ENCODE measurements at places on chromosomes 1 and 21.

GRCh38 chr1:195019385-195019784, 1588.9 kb downstream of the KCNT2 start:
- no peak for DNase-seq

GRCh38 chr1:10607228-10607627, 132.5 kb downstream of the PEX14 start:
- no peak for DNase-seq

DNA sequence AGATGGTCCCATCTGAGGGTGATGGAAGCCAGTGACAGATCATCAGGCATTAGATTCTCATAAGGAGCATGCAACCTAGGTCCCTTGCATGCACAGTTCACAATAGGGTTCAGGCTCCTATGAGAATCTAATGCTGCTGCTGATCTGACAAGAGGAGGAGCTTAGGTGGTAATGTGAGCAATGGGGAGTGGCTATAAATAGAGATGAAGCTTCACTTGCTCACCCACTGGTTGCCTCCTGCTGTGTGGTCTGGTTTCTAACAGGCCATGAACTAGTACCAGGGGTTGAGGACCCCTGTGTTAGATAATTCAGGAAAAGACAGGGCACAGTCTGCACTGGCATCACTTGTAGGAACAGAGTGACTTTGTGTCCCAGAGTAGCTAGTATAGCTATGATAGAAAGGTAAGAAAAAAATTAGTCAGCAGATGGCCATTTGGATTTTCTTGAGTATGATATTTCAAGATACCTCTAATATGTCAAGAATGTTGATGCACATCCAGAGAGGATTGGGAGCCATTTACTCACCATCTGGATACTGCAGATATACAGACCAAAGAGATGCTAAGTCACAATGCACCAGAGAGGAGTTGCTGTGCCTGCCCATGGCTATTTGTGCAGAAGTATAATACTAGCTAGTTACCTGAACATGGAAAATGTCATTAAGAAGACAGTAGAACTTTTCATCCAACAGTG, 53.6 kb downstream of the ADCY10 start:
- no peak for DNase-seq

- no peak for DNase-seq
These were observed 33.5 kb upstream of the ADAM30 start for GRCh38 chr1:119929643-119930315.

- DNase-seq, result no peak
These were observed 815.6 kb downstream of the LTN1 start for GRCh38 chr21:28177124-28177523.

DNA sequence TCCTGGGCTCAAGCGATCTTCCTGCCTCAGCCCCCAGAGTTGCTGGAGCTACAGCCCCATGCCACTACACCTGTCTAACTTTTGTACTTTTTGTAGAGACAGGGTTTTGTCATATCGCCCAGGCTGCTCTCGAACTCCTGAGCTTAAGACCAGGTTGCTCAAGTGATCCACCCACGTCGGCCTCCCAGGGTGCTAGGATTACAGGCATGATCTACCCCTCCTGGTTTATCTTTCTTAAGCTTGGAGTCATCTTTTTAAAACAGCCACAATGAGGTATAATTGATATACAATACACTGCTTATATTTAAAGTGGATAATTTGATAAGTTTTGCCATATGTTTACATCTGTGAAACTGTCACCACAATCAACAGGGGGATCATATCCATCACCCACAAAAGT, 25.4 kb upstream of the WDR26 start:
- DNase-seq, result no peak

DNA sequence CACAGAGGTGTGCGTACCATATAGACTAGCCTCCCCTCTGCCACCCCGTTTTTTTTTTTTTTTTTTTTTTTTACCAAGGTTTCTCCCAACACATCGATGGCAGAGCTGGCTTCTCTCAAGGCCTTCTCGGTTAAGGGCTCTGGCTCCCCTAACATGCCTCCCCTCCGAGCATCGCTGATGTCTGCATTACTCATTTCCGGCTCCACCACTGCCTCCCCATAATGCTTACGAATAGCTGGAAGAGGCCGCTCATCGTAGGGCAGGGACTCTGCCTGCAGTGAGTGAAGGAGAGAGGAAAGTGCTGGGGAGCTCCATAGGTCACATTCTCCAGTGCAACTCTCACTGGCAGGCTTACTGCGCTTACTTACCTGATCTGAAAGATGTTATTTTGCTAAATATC, 20.6 kb downstream of the CEP104 start:
- no peak for DNase-seq

- no peak for DNase-seq
These were observed 5.6 kb downstream of the COL6A1 start for GRCh38 chr21:45987121-45987711.

- DNase-seq, result no peak
These were observed 105.3 kb upstream of the DPT start for GRCh38 chr1:168834225-168834872.

GRCh38 chr1:43549921-43550597, 19.4 kb downstream of the PTPRF start:
- no peak for DNase-seq

DNA sequence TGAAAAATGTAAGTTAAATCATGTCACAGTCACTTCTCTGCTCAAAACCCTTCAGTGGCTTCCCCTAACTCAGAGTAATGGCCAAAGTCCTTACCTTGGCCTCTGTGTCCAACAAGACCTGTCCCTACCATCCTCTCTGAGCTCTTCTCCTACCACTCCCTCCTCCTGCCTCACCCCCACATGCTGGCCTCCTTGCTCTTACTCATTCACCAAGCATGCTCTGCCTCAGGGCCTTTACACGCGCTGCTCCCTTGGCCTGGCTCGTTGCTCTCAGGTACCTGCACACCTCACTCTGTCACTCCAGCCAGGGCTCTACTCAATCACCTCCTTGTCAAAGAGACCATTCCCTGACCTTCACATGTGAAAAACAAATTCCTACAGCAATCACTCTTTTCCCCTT, 54.2 kb downstream of the SEC16B start:
- no peak for DNase-seq

DNA sequence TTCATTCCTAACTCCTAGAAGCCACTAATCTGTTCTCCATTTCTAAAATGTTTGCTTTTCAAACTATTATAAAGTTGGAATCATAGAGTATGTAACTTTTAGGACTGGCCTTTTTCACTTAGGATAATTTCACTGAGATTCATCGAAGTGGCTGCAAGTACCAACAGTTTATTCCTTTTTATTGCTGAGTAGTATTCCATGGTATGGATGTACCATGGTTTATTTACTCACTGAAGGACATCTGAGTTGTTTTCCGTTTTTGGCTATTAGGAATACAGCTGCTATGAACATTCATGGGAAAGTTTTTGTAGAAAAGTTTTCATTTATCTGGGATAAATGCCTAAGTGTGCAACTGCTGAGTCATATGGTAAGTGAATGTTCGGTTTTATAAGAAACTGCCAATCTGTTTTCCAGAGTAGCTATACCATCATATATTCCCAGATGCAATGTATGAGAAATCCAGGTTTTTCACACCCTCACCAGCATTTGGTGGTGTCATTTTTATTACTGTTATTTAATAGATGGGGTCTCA, 66.3 kb downstream of the SLC27A3 start:
- no peak for DNase-seq

- no peak for DNase-seq
These were observed 66.6 kb upstream of the DYNLT5 start for GRCh38 chr1:66685670-66686069.

- DNase-seq, result no peak
These were observed 49.7 kb downstream of the SYF2 start for GRCh38 chr1:25182629-25183028.

DNA sequence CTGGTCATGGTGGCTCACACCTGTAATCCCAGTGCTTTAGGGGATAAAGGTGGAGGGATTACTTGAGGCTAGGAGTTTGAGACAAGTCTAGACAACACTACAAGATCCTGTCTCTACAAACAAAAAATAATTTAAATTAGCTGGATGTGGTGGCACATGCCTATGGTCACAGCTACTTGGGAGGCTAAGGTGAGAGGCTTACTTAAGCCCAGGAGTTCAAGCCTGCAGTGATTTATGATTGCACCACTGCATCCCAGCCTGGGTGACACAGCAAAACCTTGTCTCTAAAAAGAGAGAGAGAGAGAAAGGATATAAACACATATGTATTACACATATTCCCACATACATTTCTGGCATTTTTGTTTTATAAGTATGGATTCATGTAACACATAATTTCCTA, 325.2 kb downstream of the DUSP10 start:
- no peak for DNase-seq

DNA sequence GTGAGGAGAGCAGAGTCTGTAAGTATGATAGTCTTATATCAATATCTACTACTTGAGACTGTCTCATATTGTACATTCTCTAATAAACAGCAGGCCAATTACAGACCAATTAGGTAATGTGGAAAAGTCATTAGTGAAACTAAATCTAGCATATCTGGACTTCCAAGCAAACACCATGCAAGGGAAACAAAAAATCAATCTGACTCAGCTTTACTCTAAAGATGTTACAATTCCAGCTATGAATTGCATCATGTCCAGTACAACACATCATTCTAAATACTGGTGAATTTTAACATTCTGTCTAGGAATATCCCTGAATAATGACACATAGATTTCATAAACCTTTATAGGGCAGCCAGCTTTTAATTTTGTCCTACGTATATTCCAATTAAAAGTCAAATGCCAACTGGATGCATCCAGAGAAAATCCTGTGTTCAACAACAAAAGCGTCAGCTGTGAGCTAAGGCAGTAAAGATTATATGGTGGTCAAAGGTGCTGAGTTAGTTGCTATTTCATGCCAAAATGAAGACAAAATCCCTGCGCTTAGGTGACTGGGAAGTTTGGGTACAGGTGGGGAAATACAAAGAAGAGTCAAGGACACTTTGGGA, 159.3 kb downstream of the TTLL7 start:
- DNase-seq, result no peak

DNA sequence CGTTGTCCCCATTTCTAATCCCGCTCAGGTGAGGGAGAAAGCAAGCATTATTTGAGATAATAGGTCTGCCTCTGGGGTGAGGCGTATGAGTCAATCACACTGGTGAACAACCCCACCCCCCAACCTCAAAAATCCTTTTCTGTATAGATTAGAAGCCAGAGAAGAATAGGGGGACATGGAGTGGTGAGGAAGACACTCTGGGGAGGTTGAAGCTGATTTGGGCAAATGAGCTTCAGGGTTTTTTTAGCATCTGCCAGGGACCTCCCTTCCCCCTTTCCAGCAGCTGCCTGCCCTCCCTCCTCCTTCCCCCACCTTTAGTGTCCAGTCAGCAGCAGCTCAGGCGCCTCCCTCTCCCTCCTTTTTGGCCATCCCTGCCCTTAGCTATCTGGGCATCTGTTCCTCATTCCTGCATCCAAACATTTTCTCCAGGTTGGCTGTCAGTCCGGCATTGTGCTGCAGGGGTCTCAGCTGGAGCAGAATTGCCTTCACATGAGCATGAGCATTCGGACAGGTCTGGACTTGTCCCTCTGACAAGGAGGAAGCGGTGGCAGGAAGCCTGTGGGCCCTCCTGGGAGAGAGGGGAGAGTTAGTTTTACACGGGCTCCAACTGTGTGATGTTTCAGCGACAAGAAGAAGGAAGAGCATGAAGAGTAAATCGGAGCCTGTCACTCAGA, 30.8 kb upstream of the PTGFRN start:
- peak; percentile 55 for DNase-seq

GRCh38 chr1:44830900-44831304, 12.2 kb downstream of the PTCH2 start:
- DNase-seq, result no peak

DNA sequence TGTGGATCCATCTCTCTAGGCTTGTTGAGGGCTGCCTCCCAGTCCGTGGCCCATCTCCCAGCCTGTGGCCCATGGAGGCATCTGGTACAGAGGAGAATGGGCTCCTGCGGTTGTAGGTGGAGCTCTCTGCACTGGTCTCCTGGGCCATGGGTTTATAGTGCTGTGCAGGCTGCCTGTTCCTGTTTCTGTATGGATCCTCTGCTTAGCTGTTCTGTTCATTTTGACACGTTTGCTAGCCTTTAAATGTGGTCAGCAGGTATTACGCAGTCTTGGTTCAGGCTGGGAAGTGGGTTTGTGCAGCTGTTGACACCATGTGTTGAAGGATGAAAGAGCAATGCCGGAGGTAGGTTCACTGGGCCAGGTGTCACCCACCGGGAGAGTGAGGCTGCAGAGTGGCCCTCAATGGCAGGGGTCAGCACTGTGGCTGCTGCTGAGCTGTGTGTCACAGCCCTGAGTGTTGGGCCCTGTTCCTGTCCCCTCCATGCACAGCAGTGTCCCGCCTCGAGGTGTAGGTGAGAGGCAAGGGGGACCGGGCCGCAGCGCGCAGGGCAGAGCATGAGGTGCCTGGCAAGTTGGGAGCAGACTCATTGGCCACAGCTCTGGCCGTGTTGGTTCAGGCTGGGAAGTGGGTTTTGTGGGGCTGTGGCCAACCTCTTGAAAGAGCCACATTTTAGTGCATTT, 39.0 kb downstream of the SNAP47 start:
- DNase-seq, result no peak

- DNase-seq, result no peak
These were observed 969 bp upstream of the RIPK4 start for GRCh38 chr21:41767606-41768436.

DNA sequence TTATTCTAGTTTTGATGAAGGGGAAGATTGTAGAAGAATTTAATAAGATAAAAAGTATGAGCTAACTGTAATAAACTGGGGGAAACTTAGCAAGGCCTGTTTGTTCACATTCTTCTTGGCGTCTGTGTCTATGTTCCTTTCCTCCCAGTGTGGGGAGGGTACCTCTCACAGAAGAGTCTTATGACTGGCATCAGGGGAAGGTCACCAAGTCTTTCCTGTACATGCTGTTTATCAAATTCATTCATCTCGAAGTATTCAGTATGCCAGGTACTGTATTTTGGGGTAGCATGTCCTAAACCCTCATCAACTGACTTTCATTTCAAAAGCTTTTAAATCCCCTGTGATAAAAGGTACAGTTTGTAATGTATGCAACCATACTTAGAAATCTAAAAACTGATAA, 78.4 kb downstream of the HS2ST1 start:
- no peak for DNase-seq

- DNase-seq, result no peak
These were observed 430.1 kb downstream of the KCNT2 start for GRCh38 chr1:196178083-196178635.

- no peak for DNase-seq
These were observed 31.0 kb upstream of the SDHB start for GRCh38 chr1:17084787-17085186.

DNA sequence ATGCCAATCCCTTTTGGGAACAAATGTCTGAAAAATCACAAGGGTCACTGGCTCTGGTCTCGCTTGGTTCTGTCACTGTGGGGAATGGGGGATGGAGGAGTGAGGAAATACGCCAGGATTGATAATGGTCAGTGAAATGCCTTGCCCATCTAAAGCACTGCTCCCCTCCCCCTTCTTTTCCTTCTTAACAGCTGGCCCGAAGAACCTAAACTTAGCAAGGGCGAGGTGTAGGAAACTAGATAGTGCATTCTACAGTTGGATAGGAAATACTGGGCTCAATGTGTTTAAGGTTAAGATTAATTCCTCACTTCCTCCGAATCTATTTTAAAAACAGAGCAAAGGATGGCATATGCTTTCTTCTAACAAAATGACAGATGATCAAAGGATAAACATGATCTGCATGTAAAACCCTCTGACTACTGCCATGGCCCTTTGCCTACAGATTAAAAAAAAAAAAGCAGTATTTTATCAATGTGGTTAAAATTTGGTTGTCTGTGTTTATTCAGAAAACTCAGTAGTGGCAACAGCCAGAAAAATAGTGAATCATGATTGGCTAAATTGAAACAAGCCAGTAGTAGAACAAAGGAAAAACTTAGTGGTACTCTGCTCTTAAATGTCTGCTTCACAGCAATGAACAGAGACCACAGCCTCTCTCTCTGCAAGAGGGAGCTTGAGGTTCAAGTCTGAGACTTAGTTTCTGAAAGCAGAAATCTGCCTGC, 86.1 kb upstream of the VAV3 start:
- DNase-seq, result no peak

GRCh38 chr1:223748405-223748772, 36.0 kb downstream of the CAPN2 start:
- no peak for DNase-seq

Data from NCI-H1417 treated with DMSO at 0.1 percent for 48 hours (cell line).